ENCODE measurements at places on chromosomes 3 and 15. TPM values are rescaled to one million over a fixed set of nuclear protein-coding genes. Genes with fewer than 3 reads are reported as not detected.

DNA sequence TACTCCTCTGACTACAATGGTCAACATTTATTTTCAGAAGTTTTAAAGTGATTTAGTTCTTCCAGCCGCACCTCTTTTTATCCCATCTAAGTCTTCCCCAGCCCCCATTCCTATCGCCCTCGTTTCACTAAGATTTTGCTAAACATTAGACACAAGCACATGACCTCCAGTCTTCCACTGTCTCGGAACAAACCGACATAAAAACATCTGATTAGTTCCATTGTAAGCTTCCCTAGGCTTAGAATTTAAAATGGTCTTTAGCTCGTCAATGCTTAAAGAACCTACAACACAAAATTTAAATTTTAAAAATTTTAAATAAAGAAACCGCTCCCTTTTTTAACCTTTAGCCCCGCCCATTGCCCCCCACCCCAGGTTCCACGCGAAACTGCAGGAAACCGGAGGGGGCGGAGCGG lies 284 bp upstream of the TSC22D2 start:
- peaks cover 23% of the 10 kb centered on the region for H3K4me1 ChIP-seq
- peak overlapping the region; percentile 86 for H3K27ac ChIP-seq
- H3K27me3 ChIP-seq, result peaks cover 3% of the 10 kb centered on the region

The NUP210 gene
- 202 TPM for total RNA-seq

DNA sequence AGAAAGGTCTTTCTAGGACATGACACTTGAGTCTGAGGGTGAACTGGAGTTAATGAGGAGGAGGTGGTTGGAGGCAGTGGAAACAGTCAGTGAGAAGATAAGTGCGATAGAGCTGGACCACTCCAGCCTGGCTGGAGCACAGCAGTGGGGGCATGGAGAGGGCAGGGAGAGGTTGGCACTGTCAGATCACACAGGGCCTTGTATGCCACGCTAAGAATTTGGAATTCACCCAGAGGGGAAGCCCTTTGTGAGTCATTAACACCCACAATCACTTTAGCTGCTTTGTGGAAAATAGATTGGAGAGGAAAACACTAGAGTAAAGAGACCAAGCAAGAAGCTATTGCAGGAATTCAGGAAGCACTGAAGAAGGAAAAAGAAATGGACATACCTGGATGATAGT lies 83.3 kb downstream of the ZNF621 start:
- no peak for DNase-seq
- no peaks in the 10 kb centered on the region for H3K4me1 ChIP-seq
- H3K27me3 ChIP-seq, result peaks cover 29% of the 10 kb centered on the region

DNA sequence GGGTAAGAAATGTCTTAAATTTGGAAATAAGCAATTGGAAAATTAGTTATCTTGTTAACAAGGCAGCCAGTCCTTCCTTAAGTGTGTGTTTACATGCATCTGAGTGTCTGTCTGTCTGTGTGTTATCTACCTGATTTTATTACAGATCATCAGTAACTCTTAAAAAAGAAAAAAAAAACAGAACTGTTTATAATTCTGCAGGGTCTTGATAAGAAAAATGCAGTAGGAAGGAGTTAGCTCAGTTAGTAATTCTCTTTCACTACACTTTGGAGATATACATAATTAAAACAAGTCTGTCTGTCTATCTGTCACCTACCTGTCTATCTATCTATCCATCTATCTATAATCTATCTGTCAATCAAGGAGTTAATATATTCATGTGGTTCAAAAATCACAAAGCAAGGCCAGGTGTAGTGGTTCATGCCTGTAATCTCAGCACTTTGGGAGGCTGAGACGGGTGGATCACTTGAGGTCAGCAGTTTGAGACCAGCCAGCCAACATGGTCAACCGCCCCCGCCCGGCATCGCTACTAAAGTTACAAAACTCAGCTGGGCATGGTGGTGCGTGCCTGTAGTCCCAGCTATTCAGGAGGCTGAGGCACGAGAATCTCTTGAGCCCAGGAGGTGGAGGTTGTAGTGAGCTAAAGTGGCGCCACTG lies 135.5 kb upstream of the SGO1 start:
- no peak overlapping the region for H3K4me3 ChIP-seq
- no peak for DNase-seq
- H3K36me3 ChIP-seq, result no peaks in the 10 kb centered on the region

DNA sequence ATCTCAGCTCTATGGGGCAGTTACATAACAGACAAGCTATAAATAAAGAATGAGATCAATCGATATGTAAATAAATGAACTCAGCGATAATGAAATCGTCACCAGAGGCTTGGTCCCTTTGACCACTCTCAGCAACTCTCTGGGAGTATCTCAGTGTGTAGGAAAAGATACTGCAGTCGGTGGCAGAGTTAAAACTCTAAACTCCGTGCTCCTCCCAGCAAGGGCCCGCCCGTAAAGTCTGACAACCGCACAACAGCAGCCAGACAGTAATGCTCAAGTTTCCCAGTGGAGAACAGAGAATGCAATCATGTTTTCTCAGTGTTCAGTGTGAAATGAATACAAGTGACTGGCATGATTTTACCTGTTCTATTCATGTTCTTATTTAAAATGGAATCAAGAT lies 28.3 kb upstream of the IGF1R start:
- no peak overlapping the region for H3K27ac ChIP-seq
- no peak overlapping the region for H3K4me3 ChIP-seq
- H3K36me3 ChIP-seq, result no peaks in the 10 kb centered on the region
- no peaks in the 10 kb centered on the region for H3K4me1 ChIP-seq
- peak; percentile 5 for DNase-seq

DNA sequence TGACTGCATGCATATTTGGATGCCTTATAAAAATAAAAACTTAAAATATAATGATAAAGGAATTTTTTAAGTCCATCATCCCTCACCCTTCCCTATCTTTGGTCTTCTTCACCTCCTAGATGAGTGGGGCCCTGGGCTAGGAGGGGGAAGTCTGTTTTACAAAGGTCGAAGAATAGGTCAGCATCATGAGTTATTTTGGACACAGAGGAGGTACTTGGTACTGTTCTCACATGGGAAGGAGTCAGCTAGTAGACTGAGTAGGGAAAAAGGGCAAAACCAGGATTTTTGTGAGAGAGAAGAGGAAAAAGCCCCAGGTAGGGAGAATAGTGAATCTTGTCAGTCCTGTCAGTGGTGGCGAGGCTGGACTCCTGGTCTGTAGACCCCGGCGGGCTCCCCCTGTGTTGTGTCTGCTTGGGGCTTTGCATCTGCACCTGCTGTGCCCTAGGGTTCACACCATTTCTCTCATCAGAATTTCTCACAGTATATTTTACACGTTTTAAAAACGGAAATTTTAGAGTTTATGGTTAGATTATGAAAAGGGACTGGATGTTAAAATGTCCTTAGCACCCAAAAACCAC lies 17.2 kb downstream of the GCSAM start:
- no peaks in the 10 kb centered on the region for H3K27me3 ChIP-seq
- no peak overlapping the region for H3K27ac ChIP-seq
- peaks cover 13% of the 10 kb centered on the region for H3K36me3 ChIP-seq
- H3K4me1 ChIP-seq, result peaks cover 32% of the 10 kb centered on the region

DNA sequence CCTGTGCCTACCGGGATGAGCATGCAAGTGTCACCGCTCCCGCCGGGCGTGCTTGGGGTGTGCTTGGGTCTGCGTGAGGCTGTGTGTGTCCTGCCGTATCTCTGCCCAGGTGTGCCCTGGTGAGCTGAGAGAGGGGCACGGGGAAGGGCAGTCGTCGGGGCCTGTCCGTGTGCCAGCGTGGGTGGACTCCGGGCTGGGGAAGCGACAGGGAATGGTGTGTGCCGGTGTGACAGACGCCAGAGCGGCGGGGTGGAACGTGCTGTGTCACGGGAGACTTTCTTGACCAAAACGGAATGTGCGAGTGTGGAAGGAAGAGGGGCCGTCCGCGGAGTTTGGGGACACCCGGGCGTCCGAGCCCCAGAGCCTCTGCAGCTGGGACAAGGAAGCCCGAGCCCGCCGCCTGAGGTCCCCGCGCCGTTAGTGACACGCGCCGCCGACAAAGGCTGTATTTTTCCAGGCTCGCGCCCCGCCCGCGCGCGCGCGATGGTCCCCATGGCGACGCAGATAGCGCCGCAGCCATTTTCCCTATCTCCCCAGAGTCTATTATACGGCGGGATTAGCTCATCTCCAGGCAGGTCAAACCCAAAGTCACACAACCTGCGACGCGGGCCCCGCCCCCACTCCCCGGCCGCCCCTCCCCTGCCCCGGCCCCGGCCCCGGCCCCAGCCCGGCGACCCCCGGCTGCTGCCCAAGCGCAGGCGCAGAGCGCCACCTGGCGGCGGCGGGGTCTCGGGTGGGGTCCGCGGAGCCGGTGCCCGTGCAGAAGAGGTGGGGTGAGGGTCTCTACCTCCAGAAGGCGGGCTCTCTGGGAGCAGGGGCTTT lies 4.5 kb upstream of the GATA2 start:
- H3K36me3 ChIP-seq, result no peaks in the 10 kb centered on the region
- peak; percentile 71 for DNase-seq
- H3K4me1 ChIP-seq, result peaks cover 4% of the 10 kb centered on the region

DNA sequence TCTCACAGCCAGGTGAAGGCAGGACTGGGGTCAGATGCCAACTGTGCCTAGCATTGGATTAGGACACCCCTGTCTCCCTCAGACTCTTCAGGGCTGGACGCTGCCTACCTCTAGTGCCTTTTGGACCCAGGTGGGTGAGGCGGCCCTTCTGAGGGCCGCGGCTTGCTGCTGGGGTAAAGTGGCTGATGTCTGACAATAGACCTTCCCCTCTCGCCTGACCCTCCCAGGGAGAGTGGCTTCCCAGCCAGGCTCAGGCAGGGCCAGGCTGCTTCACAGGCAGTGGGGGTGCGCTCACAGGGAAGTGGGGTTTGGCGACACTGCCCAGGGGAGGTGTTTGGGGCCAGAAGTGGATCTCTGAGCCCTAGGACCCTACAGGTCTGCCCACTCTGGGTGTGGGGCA lies 43.3 kb upstream of the C15orf39 start:
- DNase-seq, result no peak
- H3K36me3 ChIP-seq, result no peaks in the 10 kb centered on the region
- H3K27ac ChIP-seq, result no peak overlapping the region
- H3K27me3 ChIP-seq, result peaks cover 15% of the 10 kb centered on the region
- peaks cover 10% of the 10 kb centered on the region for H3K4me1 ChIP-seq

DNA sequence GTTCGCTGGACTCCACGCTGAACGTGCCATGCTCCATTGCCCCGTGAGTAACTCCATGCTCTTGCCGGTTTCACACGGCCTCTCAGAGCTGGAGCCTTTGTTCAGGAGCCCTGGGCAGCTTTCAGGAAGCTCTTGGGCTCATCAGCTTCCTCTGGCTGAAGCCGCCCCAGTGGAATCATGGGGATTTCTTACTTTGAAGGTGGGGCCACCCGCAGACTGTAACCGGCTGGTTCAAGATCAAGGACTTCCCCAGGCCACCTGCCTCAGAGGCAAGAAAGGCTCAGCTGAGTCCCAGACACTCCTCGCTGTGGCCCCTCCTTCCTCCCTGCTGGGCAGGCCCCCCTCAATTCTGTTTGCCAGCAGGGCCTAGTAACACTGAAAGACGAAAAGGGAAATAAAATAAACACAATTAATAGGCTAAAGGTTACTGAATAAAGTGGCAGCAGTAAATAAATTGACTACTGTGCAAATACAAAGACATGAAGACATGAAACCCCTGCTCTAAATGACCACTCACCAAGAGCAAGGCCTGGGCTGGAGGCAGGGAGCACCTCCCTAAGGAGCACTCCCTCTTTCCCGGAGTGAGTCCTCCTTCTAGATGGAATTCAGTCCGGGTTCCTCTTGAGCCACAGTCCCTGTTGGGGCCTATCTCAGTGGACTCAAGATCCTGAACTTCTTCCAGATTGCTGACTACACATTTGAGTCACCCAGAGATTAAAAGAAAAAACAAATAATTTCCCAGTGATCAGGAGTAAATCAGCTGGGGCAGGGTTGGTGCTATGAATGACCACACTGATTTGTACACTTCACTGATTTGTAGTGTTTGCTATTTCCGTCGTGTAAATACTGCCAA lies 51.0 kb downstream of the ZDHHC19 start:
- no peaks in the 10 kb centered on the region for H3K27me3 ChIP-seq
- H3K4me1 ChIP-seq, result peaks cover 31% of the 10 kb centered on the region
- H3K36me3 ChIP-seq, result peaks cover 2% of the 10 kb centered on the region
- DNase-seq, result peak; percentile 67
- peak overlapping the region; percentile 77 for H3K27ac ChIP-seq

GRCh38 chr3:195537995-195538394 lies 5.1 kb downstream of the PPP1R2 start:
- H3K36me3 ChIP-seq, result peaks cover 45% of the 10 kb centered on the region
- peak overlapping the region; percentile 60 for H3K27ac ChIP-seq
- H3K4me1 ChIP-seq, result peaks cover 75% of the 10 kb centered on the region
- H3K27me3 ChIP-seq, result no peaks in the 10 kb centered on the region
- peak overlapping the region; percentile 30 for H3K4me3 ChIP-seq
- DNase-seq, result peak; percentile 60

GRCh38 chr15:47991357-47991756 lies 129.4 kb upstream of the SLC24A5 start:
- no peaks in the 10 kb centered on the region for H3K4me1 ChIP-seq
- no peak overlapping the region for H3K27ac ChIP-seq
- H3K36me3 ChIP-seq, result no peaks in the 10 kb centered on the region
- no peak for DNase-seq
- no peak overlapping the region for H3K4me3 ChIP-seq
- peaks cover 2% of the 10 kb centered on the region for H3K27me3 ChIP-seq

DNA sequence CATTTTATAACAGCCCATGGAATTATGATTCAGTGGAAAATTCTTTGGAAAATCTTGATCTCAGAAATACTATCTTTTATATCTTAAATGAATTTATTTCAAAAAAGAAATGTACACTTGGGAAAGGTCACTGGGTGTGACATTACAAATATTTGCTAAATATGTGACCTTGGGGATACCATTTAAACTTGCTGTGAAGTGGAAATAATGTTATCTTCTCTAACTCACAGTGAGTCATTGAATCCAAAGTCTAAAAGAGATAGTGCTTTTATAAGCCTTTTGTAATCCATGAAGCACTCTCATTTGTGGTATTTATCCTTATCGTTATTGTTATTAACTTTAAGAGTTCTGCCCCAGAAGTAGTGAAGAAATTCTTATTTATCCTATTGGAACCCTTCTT lies 289.8 kb upstream of the SEMA6D start:
- DNase-seq, result no peak
- H3K36me3 ChIP-seq, result no peaks in the 10 kb centered on the region
- H3K4me3 ChIP-seq, result no peak overlapping the region
- no peak overlapping the region for H3K27ac ChIP-seq
